ENCODE measurements at places on chromosomes 4 and X.

- DNase-seq, result no peak
Measured at GRCh38 chr4:128635141-128635954, 174.2 kb upstream of the JADE1 start.

DNA sequence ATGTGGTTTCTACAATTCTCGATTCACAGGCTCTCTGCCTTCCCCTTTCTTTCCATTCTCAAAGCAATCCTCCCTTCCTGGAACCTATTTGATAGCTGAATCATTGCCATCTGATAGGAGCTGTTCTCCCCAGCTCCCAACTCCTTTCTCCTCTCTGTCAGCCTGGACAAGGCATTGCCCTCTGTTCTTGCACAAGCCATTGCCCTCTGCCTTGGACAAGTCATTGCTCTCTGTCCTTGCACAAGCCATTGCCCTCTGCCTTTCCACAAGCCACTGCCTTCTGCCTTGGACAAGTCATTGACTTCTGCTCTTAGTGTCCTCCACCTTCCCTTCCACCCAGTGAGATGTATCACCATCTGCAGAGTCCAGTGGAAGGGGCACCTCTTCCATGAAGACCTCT, 256.1 kb upstream of the STS start:
- no peak for DNase-seq

DNA sequence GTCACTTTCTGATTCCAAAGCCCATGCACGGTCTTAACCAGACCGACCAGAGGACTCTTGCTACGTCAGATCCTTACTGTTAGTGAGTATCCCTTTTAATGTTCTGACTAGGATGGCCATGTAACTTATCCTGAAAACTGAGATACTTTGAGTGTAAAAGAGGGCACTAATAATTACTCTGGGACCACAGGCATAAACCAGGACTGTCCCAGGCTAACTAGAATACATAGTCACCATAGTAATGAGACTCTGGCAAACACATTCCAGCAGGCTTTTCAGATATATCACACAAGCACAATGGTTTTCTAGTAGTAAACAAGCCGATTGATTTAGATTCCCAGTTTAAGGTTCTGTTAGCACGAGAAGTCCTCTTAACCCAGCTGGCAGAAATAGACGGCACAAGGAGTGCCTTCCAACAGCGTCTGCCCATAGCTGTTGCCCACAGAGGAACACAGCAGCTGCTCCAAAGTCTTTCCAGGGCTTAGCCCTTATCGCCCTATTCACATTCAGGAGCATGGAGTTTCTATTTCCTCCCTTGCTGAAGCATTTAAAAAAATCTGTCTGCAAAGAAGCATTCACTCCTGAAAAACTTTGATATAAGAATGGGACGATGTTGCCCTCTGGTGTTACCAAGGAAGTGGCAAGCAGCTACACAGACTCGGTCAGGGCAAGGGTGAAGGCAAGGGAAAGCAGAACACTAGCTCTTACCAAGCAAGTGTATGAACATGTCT, 92.4 kb downstream of the CXCL13 start:
- peak; percentile 33 for DNase-seq

GRCh38 chr4:242121-242848, 63.0 kb downstream of the ZNF732 start:
- no peak for DNase-seq

GRCh38 chr4:115841871-115842270, 728.5 kb upstream of the NDST4 start:
- no peak for DNase-seq

GRCh38 chr4:12689457-12689856, 794.7 kb downstream of the RAB28 start:
- DNase-seq, result no peak

GRCh38 chr4:184705692-184706091, 28.2 kb downstream of the CENPU start:
- DNase-seq, result no peak

DNA sequence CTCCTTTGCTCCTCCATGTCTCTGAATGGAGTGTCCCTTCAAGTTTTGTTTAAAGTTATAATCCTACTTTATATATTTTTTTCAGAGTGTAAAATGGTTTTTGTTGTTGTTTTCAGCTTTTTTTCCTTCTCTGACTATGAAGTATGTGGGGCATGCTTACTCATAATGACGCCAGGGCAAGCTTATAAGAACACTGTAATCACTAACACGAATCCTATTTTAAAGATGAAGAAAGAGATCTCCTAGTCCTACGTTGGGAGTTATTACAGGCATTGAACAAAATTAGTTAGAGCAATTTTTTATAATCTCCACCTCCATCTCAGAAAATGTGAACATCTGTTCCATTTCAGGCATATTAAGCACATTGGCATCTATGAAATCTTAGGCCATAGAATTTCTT, 268.1 kb upstream of the MAGEB2 start:
- no peak for DNase-seq

- no peak for DNase-seq
Measured at GRCh38 chr4:124697441-124697840, 15.1 kb downstream of the ANKRD50 start.

DNA sequence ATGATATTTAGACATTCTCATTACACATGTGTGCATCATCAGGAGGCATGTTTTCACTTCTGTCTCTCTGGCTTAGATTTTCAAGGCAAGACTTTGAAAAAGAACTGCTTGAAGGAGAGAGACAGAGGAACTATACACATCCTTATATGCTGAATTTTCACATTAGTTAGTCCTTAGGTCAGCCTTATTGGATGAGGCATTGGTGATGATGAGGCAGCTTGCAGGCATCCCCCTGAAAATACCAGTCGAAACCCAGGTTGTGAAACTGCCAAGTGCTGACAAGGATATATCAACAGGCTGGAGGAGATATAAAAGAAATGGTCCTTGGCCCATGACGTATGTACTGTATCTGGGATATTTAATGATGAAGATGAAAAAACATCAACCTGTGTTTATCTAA, 297.2 kb upstream of the AADAT start:
- DNase-seq, result no peak

- DNase-seq, result no peak
Measured at GRCh38 chr4:76061982-76062381, 12.5 kb upstream of the ART3 start.

GRCh38 chr4:39808231-39808749, 110.4 kb downstream of the UBE2K start:
- no peak for DNase-seq

DNA sequence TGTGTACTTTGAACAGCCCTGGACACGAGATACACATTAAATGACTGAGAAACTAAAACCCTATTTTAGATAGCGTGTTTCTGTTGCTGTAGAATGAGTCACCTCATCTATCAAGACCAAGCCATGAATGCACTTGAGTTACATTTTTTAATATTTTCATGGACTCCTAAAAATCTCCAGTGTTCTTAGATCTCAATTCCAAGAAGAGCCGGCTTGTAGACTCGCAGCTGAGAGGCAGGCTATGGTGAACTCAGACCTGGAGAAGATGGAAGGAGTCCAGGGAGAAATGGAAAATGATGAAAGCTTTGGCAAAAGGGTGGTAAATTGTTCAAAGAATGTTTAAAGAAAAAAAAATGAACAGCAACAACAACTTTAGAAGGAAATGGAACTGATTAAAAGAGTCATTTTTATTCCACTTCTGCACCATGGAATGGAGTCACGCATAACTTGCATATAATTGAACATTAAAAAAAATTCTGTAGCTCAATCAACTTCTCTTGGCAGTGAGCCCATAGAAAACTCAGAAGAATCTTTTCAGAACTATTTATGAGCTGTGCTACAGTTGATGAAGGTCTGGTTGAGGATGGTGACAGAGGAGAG, 129.8 kb downstream of the MXRA5 start:
- DNase-seq, result no peak

- DNase-seq, result peak; percentile 67
Measured at GRCh38 chr4:183471946-183472708, 27.7 kb downstream of the CDKN2AIP start.

DNA sequence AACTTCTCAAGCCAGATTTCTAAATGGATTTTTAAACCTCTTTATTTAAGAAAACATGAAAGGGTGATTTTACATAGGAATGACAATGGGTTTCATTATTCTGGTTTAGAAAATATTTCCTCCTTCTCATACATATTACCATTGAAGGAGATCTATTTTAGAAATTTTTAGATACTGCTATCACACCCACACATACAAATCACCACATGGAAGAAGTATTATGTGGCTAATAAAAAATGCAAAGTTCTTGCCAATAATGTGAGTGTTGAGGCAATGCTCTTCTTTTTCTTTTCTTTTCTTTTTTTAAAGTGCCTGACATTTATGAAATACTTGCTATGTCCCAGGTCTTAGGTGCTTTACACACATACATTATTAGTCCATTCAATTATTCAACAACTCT, 6.8 kb downstream of the STAP1 start:
- DNase-seq, result no peak

GRCh38 chr4:148632476-148632875, 190.3 kb upstream of the NR3C2 start:
- no peak for DNase-seq

DNA sequence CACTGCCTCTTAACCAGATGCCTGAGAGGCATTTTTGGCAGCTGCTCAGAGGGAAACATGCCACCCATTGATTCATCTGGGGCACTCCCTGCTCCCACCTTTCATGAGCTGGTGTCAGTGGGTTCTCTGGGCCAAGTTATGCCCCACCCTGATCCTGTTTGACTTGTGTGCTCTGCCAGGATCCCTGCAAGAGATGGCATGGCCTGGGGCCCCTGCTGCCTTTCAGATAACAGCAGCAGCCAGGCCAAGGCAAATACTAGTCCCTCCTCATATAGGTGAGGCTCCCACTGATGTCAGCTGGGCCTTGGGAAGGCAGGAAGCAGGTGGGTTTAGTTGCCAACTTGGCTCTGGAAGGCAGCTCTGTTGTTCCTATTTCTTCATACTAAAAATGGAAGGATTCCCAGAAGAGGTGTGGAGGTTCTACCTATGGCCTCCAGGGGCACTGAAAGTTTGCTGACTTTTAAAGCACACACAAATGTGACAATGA, 192.9 kb upstream of the RBPJ start:
- DNase-seq, result no peak

DNA sequence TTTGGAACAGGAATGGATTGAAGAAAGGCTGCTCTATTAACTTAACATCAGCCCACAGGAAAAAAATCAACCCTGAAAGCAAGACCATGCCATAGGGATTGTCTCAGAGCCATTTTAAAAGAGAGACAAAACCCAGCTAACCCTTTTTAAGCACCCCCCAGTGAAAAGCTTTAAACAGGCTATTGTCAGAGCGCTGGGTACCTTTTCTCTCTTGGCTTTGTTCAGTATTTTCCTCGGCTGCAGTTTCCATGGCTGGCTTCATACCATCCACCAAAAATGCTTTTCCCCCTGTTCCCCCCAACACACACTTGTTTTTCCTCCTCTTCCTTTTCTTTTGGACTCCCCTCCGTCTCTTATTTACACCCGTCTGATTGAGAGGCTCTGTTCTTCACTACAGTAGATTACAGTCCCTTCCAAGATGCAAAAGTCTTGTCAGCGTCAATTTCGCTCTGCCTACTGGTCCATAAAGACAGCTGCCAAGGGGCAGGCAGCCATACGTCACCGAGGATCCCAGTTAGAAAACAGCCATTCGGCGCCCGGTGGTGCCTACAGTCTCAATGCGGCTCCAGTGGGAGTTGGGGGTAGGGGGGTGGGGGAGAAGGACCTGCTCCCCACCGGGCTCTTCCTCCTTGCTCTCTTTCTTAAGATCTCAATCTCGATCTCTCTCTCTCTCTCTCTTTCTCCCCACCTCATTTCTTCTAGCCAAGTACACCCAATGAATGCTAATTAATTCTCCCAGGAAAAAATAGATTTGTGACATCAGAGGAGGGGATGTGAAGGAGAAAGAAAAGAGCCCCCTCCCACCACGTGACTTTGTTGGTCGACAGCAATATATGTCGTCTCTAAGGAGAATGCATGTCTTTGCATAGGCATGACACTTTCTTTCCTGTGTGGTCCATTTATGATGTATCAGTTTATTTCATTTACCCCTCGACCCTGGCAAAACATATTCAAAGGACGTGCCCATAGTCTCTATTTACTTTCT, at the start of gene GPM6B:
GPM6B (minus strand) TSS at position 451 of the 985 bp plus-strand sequence; CDS start at position 262, 189 bp downstream.
- no peak for DNase-seq

DNA sequence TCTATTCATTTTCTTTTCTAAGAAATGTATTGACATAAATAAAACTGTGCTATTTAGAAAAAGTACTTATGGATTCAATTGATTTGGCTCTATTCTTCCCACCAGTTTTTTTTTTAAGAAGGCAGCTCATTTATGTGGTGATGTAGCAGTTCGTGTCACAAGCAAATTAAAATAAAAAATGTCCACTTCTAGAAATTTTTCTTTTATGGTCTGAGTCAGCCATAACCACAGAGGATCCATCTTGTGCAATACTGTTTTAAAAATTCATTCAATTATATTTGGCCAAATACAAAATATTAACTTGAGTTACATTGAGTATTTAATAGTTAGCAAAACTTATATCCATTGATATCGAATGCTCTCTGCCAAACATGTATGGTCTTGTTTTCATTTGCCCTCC, 207.9 kb upstream of the FAT1 start:
- DNase-seq, result no peak

- DNase-seq, result no peak
Measured at GRCh38 chr4:79298484-79298883, 27.4 kb downstream of the NAA11 start.
